ENCODE measurements at places on chromosomes 7 and 10.

DNA sequence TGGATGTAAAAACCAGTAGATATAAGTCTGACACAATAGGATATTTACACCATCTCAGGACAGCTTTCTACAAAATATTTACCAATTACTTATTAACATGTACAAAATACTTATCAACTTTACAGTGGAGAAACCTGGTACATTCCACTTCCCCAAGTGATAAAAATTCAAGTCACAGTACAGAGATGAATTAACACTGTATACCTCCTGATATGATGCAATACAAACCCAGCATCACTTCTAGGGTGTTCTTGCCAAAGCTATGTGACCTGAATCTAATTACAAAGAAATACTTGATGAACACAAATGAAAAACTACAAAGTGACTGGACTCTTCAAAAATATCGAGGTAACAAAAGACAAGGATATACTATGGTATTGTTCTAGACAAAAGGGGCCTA is 156.4 kb upstream of the FGFR2 start:
- DNase-seq, result no peak

GRCh38 chr7:92835261-92835850 is 1.0 kb downstream of the CDK6 start:
- DNase-seq, result peak; percentile 42

GRCh38 chr10:60343254-60343653 is 46.4 kb downstream of the ANK3 start:
- DNase-seq, result no peak

DNA sequence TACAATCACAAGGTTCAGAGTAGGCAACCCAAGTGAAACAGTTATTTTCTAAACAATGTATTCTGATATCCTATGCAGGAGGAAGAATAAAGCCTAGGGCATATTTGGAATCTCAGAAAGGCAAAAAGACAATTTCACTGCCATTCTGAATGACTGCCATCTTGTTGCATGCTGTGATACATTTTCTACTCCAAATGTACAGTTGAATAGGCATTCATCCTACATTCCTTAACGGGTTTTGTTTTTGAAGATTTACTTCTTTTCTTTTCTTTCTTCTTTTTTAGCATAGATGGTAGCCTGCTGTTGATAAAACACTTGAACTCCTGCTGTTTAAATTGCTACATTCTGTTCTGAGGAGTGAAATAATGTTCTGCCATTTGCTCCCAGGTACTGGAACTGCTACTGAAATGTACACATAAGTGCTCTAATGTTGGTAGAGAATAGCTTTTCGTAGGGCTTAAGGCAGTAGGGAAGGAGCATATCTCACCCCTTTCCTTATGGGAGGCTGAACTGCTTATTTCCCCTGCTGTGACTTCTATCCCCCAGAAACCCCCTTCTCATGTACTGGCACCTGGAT is 506.8 kb downstream of the DNAJB9 start:
- DNase-seq, result no peak

DNA sequence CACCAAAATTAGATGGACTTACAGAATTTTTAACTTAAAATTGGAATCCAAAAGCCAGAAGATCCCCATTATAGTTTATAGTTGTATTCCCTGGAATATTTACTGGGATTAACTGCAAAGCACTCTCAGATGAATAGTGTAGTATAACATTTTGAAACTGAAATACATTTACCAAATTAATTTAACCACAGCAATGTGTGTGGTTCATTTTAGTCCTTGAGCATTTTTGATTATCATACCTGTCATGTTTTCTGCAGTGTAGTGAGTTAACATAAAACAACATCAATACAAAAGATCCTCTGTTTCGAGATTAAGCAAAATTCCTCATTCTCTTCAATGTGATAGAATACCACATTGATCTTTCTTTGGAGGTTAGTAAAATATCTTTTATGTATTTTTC is 3.7 kb downstream of the VIM start:
- no peak for DNase-seq

DNA sequence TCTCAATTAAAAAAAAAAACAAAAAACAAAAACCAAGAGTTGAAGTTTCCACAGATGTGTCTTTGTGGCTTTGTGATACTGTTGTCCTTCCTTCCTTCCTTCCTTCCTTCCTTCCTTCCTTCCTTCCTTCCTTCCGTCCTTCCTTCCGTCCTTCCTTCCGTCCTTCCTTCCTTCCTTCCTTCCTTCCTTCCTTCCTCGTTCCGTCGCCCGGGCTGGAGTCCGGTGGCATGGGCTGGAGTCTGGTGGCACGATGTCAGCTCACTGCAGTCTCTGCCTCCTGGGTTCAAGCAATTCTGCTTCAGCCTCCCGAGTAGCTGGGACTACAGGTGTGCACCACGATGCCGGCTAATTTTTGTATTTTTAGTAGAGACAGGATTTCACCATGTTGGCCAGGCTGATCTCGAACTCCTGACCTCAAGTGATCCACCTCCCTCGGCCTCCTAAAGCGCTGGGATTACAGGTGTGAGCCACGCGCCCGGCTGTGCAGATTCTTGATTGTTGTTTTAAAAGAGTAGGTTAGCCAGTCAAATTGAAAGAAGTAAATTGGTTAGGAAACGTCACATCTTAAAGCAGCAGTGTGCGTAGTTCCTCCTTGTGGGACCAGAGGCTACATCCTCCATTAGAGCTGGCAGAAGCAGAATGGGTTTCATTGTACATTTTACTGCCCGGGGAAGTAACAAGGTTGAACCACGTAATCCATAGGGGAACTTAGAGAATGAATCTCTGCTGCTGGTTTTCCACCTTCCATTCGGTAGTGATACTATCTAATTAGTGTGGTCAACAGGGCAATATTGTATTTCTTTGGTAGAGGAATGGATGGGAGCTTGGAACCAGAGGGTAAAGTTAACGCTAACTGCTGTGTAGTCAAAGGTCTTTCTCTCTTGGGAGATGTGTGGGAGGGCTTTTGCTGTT is 20.6 kb downstream of the DNAJB6 start:
- no peak for DNase-seq

DNA sequence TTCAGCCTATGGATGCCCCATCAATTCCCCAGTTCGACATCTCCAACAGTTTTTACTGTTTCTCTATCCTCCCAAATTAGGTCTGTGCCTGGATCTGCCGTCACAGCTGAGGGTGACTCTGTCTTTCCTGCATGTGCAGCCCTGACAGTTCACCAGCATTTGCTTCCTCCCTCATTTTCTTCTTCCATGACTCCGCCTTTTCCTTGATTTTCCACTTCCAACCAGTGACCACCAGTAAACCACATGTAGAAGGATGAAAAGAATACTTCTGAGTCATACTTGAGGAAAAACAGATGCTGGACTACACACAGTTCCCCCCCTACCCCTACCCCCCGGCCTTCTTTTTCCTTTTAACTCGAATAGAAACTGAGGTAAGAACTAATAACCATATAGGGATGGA is 311.8 kb upstream of the POM121L12 start:
- no peak for DNase-seq

GRCh38 chr7:141071260-141071854 is 2.5 kb upstream of the TMEM178B start:
- no peak for DNase-seq

DNA sequence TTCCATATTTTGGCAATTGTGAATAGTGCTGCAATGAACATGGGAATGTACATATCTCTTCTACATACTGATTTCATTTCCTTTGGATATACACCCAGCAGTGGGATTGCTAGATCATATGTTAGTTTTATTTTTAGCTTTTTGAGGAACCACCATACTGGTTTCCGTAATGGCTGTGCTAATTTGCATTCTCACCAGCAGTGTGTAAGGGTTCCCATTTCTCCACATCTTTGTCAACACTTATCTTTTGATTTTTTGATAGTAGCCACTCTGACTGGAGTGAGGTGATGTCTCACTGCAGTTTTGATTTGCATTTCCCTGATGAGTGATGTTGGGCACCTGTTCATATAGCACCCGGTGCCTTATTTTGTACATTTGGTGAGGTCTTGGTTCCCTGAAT is 519.6 kb downstream of the REEP3 start:
- DNase-seq, result no peak

DNA sequence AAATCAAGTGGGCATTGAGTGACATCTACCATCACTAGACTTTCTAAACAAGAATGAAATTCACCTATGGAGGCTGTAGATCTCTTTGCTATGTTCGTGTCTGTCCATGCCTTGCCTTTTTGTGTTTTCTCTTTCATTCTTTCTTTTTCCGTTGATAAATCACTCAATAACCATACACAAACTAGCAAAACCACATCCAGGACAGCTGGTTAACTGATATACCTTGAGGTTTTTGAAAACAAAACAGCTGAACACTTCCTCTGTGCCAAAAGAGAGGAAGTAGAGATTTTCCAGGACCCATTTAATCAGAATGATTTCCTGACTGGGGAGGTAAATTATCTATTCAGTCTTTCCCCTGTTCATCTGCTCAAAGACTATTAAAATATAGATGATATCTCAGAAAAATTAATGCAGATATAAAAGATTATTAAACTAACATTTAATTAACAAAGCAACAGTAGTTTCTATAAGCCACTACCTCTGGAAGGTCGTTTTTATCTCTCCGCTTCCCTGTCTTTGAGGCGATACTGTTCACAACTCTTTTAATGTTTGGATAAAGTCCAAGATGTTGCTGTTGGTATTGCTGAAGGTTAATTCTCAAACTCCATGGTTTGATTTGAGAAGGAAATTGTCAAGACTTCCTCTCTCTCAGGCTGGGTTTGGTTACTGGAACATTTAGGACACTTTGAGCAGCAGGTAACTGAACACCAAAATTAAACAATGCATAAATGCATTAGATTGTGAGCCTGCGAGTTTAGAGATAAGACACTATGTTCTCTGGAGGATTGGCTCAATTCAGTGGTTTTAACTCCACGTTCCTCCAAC is 24.4 kb upstream of the C10orf67 start:
- DNase-seq, result no peak

DNA sequence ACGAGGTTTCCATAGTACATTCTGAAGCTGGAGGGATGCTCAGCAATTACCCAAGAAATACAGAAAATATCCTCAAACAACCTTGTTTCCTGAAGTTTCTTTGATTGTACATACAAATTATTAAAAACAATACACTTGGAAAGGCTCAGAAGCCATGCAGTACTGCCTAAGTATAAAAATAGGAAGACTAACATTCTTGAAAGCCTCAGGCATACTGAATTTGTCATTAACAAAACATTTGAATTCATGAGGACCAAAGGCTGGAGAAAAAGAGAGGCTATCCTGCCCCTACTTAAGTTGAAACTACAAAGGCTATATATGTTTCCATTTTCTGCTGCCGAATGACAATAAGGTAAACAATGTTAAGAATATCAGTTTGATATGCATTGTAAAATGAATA is 54.3 kb upstream of the SGCE start:
- DNase-seq, result no peak

- DNase-seq, result no peak
Observed at GRCh38 chr7:20298486-20298901, 32.2 kb upstream of the ITGB8 start.

DNA sequence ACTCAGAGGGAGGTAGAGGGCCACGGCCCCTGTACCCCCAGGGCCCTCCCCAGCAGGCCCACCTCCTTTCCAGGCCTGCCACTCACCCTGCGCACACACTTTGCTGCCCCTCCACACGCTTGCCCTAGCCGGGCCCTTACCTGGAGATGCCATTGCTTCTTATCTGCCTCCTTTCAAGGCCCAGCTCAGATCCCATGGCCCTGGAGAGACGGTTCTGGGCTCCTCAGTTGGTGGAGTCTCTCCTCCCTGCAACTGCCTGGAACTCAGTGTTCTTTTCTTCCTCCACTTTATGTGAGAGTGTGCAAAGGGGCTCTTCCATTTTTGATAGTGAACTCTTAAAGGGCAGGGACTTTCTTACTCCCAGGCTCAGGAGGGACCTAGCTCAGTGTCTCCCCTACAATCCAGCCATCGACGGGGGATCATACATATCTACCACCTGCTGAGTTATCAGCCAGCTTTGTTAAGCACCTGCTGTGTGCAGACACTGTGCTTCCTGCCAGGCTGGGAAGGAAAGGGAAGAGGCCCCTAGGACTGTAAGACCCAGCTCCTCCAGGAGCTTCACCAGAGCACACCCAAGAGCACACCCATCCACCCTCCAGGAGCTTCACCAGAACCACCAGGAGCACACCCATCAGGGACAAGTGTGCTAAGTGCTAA is 89.3 kb upstream of the MACROH2A2 start:
- no peak for DNase-seq

- no peak for DNase-seq
Observed at GRCh38 chr7:6162650-6163366, 109.6 kb downstream of the CYTH3 start.

GRCh38 chr10:6537770-6538169 is 42.3 kb downstream of the PRKCQ start:
- no peak for DNase-seq

DNA sequence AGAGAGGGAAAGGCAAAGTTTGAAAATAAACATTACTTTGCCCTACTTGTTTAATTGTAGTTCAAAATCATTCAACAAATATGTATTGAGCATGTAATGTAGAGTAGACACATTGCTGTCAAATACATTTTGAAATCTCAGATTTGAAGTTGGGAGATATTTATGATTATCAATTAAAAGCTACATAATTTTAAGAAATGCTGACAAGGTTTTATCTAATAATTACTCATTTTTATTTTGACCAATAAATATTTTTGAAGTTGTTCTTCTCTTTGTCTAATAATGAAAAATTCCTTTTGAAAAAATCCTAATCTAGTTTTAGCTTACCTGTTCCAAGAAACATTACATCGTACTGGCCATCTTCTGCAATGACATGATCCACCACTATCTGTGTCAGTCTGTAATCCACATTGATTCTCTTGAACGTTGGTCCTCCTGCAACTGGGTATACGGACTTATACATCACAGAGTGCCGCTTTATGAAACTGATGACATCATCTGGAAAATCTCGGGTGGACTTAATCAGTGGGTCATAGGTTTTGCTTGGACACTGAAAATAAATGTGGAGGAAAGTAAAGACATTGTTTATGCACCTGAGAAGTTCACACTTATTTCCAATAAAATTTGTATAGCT is 164.7 kb downstream of the SEMA3D start:
- DNase-seq, result no peak

- no peak for DNase-seq
Observed at GRCh38 chr10:20682782-20683181, 214.3 kb downstream of the NEBL start.

- no peak for DNase-seq
Observed at GRCh38 chr10:52287866-52288265, 26.2 kb upstream of the DKK1 start.

DNA sequence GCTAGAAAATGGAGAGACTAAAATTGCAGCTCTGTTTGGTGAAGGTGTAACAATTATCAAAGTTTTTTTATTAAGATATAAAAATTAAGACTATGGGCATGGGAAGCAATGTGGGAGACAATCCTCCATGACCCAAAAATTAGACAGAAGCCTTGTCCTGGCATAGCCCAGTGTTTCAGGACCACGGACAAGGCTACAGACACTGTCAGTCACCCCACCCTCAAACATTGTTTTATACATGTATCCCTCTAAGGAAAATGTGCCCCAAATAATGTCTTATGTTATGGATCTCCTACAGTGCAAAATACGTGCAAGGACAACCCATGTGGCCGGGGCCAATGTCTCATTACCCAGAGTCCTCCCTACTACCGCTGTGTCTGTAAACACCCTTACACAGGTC is 24.0 kb downstream of the HABP2 start:
- DNase-seq, result no peak

GRCh38 chr7:152762056-152762455 is 2.5 kb downstream of the ACTR3B start:
- DNase-seq, result no peak

- no peak for DNase-seq
Observed at GRCh38 chr10:4101918-4102654, 317.1 kb upstream of the KLF6 start.

Measured in stimulated activated CD8-positive, alpha-beta memory T cell treated with anti-CD3 and anti-CD28 coated beads, Interleukin-2, amount 100 ng/mL, for 48 hours (primary cell).